LHCN-M2 (cell line): ENCODE measurements at places on chromosomes 2 and 18.

GRCh38 chr18:34620258-34620861 lies 89.7 kb upstream of the DTNA start:
- no peak for DNase-seq

DNA sequence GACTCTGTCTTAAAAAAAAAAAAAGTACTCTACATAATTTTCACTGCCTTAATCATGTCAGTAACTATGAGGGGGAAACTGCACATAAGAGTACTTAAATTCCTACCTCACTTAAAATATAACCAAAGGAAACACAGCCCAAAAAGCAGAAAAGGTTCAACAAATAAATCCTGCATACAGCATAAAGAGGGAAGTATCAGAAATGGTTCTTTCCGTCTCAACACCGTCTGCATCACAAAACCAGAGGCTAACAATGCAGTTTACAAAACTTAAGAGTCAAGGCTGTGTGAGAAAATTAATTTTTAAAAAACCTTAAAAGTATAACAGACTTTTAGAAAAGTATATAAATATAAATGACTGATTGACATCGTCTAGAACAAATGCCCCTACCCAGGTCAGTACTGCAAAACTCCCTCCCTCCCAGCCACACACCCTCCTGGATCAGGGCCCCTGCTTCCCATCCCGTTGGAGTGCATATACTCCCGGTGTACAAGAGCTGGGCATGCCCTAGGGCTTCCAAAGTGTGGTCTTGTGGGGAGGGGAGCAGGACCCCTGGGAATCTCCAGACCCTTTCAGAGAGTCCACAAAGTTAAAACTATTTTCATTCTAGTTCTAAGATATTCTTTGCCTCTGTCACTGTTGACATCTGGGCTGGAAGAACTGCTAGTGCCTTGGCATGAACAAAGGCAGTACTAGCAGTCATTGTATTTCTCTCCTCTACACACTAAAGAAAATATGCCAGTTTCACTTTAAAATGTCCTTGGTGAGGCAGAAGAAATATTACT lies 67.0 kb upstream of the SERTAD2 start:
- DNase-seq = no peak

- no peak for DNase-seq
Observed at GRCh38 chr2:191064590-191064989, 50.6 kb upstream of the STAT1 start.

DNA sequence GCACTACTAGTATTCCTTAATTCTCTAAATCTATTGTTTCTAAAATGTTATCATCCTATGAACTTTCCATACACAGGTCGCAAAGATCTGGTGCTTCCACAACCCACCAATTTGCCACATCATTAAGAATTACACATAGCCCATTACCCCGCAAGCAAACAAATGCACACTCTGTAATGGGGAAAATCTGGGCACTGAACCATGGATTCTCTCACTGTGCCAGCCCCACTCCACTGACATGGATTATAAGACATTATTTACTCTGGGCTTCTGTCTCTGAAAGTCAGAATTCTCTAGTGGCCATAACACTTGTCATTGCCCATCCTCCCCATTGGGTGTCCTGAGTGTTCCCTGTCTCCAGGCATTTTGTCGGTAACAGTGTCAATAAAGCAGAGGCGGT lies 537.1 kb downstream of the EPHA4 start:
- DNase-seq = no peak

DNA sequence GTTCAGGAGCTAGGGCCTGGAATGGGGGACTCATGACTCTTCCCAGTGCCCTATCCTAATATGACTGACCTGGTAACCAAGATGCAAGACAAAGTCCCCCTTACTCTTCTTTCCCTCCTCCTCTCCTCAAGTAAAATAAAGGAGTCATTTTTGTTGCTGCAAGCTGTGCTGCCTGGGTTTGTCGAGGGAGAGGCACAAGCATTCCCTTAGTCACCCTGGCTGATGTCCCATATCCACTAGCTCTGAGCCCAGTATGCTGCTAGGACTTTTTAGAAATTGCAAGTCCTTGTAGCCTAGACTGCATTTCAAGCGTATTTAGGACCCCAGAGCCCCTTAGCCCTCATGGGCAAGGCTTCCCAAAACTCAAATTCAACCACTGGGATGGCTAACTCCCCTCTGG lies 338.5 kb upstream of the SETBP1 start:
- DNase-seq = no peak

GRCh38 chr2:127604986-127605385 lies 41.0 kb upstream of the GPR17 start:
- no peak for DNase-seq

DNA sequence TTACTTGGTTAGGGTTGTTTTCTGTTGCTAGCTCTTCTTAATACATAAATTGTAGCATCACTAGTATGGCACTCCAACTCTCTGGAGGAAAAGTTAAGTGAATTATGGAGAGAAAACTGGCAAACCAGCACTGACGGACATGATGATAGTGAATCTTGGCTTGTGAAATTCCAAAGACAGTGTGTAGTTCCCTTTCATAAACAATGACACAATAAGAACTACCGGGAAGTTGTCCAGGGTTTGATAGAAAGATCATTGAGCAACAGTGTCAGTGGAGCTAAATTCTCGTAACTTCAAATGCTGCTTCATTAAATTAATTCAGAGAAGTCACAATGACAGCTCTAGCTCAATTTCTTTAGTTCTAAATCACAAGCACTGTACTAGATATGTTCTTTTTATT lies 66.5 kb downstream of the RIT2 start:
- DNase-seq = no peak

GRCh38 chr18:22084547-22084946 lies 84.8 kb upstream of the GATA6 start:
- DNase-seq = no peak

DNA sequence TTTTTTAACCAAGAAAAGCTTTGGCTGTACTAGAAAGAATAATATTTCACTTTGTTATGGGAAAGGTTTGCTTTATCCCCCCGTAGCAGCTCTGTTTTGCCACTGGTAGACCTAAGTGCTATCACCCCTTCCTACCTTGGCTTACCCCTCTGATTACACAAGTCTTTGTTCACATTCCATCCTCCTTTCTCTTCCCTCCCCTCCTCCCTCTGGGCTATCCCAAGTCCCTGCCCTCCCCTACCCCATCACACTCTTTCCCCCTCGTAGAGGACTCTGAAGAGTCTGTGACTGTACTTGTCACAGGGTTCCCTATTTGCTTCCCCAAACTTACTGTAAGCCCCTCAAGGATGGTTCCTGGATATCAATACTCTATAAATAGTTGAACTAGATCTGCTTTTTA lies 152.9 kb upstream of the NOSTRIN start:
- no peak for DNase-seq

DNA sequence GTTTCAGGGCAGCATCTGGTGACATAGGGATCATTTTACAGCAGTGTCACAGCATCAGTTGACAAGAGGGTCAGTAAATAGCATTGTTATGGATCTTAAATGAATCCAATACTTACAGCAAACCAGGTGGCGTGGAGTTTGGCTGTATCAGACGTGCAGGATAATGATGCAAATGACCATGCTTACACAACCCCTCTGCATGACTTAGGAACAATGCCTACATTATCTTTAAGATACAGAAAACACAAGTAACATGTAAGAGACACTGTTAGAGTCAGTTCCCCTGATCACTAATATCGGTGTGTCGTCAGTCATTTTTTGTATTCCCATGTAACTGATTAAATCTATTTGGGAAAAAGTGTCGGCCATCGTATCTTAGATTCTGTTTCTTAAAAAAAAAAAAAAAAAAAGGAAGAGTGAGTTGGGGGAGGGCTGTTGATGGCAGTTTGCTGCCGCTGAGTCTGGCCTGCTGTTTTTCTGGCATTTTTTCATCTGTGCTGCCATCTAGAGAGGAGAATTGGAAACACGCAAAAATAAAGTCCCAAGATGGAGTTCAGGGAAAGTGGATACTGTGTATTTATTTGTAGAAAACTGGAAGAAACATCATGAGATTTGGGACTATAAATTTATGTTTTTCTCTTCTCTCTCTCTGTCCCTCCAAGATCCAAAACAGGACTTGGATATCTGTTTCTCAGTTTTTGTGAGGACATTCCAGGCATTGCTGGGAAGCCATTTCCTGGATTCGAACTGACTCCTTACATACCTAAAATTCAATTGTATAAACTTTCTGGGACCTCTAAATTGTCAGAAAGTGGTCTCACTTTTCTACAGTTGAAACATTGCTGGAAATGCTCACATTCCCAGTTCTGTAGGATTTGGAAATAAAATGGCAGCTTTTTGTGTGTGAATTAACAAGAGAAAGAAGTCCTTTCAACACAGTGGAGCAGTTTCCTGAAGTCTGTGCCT lies 60.3 kb upstream of the AGPS start:
- peak; percentile 77 for DNase-seq

DNA sequence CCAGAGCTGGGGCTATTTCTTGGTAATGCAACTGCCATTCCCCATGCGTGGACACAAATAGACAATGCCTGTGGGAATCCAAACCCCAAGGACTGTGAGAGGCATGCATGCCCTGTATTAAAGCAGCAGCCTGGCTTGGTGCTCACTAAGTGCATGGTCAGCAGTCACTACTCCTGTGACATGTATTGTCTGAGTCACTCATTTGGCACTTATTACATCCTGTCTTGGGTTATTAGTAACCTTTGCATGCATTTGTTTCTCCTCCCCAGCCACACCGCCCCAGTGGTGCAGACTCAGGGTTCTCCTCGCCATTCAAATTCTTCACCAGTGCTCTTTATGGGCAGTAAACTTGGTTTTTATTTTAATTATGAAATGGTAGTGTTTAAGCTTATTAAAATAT lies 30.2 kb downstream of the PRKCE start:
- peak; percentile 82 for DNase-seq

- no peak for DNase-seq
Observed at GRCh38 chr18:28125051-28125450, 51.9 kb downstream of the CDH2 start.

GRCh38 chr2:1767939-1768691 lies 23.8 kb upstream of the PXDN start:
- DNase-seq = no peak

- no peak for DNase-seq
Observed at GRCh38 chr18:63253014-63253413, 66.6 kb downstream of the BCL2 start.

DNA sequence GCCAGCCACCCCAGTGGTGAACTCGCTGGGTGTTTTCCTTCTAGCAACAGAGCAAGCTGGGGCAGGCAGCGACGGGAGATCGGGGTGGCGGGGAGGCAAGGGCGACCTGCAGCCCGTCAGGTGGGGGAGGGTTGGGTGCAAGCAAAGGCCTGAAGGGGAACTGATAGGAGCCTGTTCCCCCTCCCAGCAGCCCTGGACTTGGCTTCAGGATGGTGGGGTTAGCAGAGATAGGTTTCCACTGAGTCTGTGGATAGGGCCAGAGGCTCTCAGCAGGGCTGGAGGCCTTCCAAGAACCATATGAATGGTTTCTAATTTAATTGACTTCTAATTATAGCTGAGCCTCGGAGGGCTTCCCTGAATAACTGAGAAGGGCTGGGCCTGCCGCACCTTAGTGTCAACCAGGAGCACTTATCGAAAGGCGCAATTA lies 55.3 kb downstream of the EDAR start:
- no peak for DNase-seq

- no peak for DNase-seq
Observed at GRCh38 chr2:134194519-134194918, 59.4 kb upstream of the MGAT5 start.

- DNase-seq = no peak
Observed at GRCh38 chr2:109638795-109639194, 24.6 kb downstream of the SOWAHC start.

DNA sequence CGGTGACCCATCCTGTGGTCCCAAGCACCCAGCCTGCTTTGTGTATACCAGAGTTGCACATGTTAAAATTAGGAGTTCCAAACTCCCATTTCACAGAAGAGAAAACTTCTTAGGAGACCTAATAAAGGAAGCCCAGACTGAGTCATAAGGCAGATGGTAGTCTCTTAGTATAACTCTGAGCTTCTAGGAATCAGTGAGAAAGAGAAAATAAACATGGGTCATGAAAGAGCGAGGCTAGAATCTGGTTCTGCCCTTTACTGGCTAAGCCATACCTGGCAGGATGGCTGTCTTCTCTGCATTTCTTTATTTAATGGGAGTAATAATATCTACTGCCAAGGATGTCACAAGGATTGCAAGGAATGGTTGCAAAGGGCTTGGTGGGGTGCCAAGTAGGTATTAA lies 101.2 kb upstream of the TRIB2 start:
- no peak for DNase-seq

DNA sequence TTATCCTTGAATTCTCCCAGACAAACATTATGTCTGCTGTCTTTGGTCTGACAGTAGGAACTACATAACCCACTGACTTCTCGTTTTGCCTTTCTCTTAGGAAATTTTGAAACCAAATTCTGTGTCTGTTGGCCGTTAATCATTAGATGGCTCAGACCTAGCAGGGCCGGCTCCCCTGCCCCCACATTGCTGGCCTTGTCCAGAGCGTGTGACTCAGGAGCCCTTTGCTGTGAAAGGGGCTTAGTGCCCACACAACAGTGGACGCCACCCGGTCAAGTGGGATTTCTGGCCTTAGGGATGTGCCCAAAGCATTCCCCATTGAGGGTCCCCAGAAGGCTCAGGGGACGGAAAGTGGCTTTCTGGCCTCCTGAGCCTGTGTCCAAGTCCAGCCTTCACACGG lies 137.5 kb downstream of the CTIF start:
- no peak for DNase-seq

DNA sequence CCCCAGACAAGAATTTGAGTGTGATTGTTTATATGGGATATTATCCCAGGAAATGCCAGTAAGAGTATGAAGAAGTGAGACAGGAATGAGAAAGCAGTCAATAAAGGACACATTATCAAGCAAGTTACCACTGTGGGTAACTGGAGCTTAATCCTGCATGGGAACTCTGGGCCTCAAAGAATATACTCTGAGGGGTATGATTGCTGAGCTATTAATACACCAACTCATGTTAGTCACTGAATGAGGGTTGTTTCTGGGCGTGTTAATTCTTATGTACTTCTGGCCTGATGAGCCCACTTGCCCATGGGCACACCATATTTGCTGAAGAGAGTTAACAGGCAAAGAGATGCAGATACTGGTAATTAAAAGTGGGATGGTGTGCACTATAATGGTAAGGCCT lies 26.6 kb upstream of the PAIP2B start:
- DNase-seq = no peak

DNA sequence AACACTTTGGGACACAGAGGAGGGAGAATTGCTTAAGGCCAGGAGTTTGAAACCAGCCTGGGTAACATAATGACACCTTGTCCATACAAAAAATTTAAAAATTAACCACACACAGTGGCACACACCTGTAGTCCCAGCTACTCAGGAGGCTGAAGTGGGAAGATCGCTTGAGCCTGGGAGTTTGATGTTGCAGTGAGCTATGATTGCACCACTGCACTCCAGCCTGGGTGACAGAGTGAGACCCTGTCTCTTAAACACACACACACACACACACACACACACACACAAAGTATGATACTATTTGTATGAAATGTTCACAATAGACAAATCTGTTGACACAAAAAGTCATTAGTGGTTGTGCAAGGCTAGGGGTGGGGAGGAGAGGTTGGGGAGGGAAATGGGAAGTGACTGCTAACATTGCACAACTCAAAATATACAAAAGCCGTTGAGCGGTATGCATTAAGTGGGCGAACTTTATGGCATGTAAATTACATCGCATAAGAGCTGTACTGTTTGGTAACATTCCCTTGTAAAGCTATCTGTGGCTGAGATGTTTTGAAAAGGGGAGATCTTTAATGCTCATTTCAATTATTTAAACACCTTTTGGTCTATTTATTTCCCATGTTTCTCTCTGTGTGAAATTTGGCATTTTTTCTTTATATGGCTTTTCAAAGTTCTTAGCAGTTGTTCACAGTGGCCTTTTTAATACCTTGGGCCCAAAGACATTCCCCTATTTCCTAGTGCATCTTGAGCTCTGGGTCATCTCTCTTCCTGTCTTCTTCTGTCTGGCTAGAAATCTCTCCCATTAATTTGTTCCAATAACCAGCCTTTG lies 58.9 kb upstream of the ZNF516 start:
- no peak for DNase-seq
